RCC 7860 (cell line): ENCODE measurements at places on chromosomes 5 and 9.

DNA sequence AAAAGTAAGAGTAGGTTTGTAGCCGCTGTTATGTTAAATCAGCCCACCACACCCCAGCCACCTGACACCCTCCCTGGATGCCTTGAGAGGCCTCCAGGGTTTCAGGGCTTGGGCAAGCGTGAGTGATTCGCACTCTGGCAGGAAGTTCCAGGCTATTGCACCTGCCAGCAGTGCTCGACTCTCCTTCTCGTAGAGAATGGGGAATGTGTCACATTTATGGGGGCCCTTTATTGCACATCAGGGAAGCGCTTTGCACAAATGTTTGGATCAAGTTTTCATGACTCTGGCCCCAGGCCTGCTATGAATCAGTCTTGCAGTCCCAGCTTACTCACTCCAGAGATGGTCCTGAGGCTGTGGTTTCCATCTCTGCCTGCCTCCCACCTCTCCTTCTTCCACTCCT lies 66.1 kb upstream of the ADRA1B start:
- peak; percentile 82 for DNase-seq

GRCh38 chr9:129023036-129023907 lies 4.9 kb downstream of the SH3GLB2 start:
- peak; percentile 85 for DNase-seq

DNA sequence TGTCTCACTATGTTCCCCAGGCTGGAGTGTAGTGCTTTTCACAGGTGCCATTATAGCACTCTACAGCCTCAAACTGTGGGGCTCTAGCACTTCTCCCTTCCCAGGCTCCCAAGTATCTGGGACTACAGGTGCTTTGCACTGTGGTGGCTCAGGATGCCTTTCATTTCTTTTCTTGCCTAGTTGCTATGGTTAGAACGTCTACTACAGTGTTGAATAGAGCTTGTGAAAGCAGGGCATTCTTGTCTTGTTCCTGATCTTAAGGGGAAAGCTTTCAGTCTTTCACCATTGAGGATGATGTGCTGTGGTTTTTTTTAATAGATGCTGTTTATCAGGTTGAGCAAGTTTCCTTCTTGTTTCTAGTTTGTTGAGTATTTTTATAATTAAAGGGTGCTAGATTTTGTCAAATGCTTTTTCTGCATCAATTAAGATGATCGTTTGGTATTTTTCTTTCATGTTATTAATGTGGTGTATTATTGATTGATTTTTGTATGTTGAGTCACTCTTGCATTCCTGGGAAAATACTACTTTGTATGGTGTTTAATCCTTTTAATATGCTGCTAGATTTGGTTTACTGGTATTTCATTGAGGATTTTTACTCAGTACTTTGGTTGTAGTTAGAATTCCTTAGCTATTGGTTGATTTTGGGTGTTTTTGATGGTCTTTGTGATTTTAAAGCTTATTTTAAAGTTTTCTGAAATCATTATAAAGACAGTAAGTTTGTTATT lies 35.6 kb downstream of the GPBP1 start:
- no peak for DNase-seq

DNA sequence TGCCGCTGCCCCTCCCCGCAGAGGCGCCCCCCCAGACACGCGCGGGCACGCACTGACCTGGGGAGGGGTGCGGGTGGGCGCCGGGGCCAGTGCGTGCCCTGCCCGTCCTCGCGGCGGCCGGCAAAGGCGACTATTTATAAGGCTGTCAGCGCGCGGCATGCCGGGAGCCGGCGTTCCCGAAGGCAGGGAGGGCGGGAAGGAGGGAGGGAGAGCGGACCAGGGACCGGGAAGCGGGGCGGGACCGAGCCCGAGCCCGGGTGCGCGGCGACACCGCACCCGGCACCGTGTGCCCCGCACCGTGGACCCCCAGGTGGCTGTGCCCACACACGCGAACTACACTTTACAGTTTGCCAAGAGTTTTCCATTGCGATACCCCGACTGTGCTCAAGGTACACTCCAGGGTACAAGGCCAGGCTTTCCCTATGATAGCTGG lies at the start of gene AK1:
TSS of gene AK1 (minus strand) at position 110 of the 433 bp plus-strand sequence. CDS start 3,058 bp downstream, outside the sequence.
- peak; percentile 17 for DNase-seq

DNA sequence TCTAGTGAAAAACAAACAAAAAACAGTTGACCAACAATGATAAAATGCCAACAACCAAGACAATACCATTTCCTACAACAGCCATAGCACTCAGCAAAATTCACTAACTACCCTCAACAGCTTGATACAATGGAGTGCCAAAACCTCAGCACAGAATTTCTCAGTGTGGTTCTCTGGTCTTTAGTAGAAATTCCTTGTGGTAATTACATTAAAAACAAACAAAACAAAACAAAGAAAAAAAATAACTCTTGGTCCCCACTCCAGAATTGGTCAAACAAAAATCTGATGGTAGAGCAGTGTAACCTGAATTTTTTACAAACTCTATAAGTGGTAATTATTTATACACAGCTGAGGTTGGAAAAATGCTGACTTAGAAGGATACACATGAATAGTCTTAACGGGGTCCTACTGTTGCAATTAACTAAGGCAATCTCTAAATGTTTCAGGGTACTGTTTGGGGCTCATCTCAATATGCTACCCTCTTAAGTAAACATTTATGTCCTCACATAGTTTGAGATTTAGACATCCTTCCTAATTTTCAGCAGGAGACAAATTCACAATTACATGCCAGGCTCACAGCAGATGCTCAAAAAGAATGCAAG lies 13.8 kb downstream of the CSNK1A1 start:
- DNase-seq, result no peak

DNA sequence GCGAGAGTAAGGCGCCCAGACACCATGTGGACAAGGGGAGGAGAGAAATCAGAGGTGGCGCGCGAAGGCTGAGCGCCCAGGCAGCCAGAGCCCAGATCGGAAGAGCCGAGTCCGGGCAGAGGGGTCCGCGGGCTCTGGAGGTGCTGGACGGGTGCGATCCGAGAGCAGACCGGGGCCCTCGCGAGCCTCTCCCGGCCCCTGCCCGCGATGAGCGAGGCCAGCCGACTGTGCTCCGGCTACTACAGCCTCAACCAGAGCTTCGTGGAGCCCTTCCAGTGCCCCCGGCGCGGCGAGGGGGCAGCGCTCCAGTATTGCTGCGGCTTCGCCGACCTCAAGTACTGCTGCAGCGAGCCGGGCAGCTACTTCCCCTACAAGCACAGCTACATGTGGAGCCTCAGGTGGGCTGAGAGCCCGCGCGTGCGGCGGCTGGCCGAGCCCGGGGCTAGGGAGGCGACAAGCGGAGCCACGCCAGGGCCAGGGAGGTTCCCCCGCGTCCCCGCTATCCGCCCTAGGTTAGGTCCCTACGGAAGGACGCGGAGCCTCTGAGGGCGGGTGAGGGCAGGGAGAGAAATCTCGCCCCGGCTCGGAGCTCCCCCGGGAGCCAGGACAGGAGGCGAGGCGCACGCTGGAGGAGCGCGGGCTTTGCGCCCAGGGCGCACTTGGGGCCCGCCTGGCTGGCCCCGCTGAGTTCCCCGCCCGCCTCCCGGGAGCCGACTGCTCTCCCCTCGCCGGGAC lies at the start of gene SHISAL2B:
TSS of gene SHISAL2B (plus strand) at position 87 of the 735 bp plus-strand sequence. CDS start at position 208, 121 bp downstream.
- no peak for DNase-seq

DNA sequence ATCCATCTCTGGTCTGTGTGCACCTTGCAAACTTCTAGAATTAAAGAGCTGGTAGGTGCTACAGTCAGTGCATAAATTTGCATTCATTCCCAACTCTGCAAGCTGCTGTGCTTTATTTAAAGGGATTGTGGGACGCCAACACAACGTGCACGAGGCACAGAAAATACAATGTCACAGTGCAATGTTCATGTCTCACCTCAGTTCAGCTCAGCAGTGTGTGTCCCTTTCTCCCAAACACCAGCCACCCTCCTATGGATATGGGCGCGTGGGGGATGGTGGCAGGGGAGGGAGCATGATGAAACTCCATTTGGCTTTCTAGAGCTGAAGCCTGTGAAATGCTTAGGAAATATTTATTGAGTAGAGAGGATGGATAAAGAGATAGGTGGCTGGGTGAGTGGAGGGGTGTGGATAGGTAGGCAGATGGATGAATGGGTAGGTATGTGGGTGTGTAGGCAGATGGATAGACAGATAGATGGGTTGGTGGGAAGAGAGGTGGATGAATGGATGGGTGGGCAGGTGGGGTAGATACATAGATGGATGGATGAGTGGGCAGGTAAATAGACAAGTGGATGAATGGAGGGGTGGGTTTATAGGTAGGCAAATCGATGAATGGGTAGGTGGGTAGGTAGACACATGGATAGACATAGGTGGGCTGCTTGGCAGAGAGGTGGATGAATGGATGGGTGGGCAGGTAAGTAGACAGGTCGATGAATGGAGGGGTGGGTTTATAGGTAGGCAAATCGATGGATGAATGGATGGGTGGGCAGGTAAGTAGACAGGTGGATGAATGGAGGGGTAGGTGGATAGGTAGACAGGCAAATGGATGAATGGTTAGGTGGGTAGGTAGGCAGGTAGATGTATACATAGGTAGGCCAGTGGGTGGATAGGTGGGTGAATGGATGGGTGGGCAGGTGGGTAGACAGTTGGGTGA lies 92.7 kb upstream of the FCN2 start:
- no peak for DNase-seq

GRCh38 chr5:131019601-131020315 lies 145.3 kb downstream of the HINT1 start:
- DNase-seq, result no peak

DNA sequence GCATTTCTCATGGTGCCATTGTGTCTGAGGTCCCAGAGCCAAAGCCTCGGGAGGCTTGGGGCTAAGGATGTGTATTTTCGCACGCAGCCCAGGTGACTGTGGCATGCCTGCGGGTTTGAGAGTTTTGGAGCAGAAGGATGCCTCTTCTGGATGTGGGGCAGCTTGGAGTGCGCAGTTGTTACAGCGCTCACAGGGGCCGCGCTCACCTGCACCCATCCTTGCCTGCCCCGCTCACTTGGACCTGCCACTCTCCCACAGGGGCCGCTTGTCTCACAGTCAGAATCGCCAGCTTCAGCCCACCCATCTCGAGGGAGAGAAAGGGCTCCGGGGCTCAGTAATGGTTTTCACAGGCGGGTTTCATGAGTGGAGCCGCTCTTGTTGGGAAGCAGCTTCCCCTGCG lies 132.9 kb downstream of the MVB12B start:
- no peak for DNase-seq

DNA sequence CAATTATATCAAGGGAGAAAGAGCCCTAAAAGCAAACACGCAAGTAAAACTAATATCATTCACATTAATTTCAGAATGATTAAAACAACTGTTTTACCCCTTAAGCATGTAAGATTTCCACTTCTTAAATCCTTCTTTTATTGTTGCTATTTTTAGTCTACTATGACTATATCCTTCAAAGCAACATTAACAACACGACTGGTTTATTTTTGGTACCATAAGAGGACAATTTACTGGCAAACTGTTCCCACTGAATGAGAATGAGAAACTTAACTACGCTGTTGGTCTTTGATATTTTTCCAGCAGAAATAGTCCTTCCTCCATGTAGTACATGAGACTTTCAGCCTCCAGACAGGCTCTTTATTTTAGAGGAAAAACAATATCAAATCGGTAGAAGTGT lies 281.5 kb downstream of the CTNND2 start:
- no peak for DNase-seq

GRCh38 chr5:44546286-44546685 lies 157.1 kb upstream of the FGF10 start:
- no peak for DNase-seq
